Upper lobe of left lung (tissue), 6 donors: ENCODE measurements at places on chromosomes 3 and 15. TPM values are rescaled to one million over a fixed set of nuclear protein-coding genes. Genes with fewer than 3 reads are reported as not detected.

The CNTN4 gene
- total RNA-seq = 1.0 TPM

The FEZF2 gene
- not detected for total RNA-seq

The P4HTM gene
- 184 TPM for total RNA-seq

The C3orf22 gene
- not detected for total RNA-seq

The LIPH gene
- 29.2 TPM for total RNA-seq

The SI gene
- total RNA-seq = not detected

The MUSTN1 gene
- 1.2 TPM for total RNA-seq

The GOLGA8A gene
- 63.2 TPM for total RNA-seq

The SYNM gene
- 15.4 TPM for total RNA-seq

The RGMA gene
- 14.2 TPM for total RNA-seq

The UNC13C gene
- total RNA-seq = 1.0 TPM

The SH2D7 gene
- not detected for total RNA-seq

The CFAP91 gene
- 5.5 TPM for total RNA-seq

The C3orf70 gene
- total RNA-seq = 1.9 TPM
